Umbilical cord (tissue), 2 donors: ENCODE measurements at places on chromosomes 2 and 18.
A peak's percentile ranks its signal among the peaks of the same experiment; 100 is the strongest.

DNA sequence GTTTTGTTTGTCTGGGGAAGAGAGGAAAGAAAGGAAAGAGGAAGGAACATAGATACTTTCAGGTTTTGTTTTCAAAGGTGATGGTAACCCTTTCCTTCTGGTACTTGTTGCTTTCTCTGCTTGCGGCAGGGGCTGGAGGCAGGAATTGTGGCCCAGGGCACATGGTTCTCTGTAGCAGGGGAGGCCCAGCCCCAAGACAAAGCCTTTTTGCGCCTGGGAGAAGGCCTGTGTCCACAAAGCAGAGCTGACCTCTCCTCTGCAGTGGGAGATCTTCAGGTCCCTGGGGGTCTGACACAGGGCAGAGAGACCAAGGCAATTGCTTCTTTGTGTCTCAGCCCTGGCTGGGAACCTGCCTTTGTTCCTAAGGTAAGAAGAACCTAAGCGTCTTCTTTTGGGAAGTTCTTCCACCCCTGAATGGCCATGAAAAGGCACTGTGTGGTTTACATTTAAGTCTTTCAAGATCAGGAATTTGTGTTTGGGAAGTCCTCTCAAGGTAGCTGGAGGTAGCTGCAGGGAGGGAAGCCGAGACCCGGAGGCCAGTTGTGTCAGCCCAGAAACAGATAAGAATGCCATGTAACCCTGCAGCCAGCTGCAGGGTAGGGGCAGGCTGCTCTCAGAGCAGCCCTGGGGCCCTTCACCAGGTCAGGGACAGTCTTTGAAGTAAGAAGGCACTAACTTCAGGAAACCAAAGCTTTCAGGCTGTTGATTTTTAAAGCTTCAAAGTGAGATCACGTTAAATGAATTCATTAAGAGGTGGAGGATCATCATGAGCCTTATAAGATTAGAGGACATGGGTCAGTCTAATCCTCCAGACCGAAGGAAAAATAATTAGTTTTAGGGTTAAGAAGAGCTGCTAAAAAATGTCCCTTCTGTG is 119.3 kb downstream of the STPG4 start:
- DNase-seq, result no peak

- no peak for DNase-seq
Observed at GRCh38 chr2:143928184-143928583, 591.7 kb downstream of the ZEB2 start.

DNA sequence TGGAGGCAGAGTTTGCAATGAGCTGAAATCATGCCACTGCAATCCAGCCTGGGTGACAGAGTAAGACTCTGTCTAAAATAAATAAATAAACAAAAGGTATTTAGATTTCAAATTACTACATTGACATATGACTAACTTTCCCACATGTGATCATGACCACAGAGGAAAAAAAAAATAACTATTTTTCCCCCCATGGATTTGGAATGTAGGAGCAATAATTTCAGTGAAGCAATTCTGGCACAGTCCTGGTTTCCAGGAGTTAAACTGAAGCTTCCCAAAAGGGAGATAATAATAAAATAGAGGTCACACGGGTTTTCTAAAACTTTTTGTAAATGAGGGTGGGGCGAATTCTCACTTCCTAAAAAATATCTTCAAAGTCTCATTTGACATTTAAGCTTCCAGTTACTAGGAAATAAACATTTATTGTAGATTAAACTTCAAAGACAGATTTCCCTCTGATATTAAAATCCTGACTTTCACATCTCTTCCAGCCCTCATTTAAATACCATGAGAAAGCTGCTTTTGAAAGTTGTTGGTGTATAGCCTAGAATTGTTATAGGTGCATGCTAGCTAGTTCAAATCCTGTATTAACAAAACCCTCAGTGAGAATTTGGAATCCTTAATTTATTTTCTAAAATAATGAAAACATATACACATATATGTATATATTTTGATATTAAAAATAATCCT is 20.7 kb downstream of the SLC19A3 start:
- no peak for DNase-seq

DNA sequence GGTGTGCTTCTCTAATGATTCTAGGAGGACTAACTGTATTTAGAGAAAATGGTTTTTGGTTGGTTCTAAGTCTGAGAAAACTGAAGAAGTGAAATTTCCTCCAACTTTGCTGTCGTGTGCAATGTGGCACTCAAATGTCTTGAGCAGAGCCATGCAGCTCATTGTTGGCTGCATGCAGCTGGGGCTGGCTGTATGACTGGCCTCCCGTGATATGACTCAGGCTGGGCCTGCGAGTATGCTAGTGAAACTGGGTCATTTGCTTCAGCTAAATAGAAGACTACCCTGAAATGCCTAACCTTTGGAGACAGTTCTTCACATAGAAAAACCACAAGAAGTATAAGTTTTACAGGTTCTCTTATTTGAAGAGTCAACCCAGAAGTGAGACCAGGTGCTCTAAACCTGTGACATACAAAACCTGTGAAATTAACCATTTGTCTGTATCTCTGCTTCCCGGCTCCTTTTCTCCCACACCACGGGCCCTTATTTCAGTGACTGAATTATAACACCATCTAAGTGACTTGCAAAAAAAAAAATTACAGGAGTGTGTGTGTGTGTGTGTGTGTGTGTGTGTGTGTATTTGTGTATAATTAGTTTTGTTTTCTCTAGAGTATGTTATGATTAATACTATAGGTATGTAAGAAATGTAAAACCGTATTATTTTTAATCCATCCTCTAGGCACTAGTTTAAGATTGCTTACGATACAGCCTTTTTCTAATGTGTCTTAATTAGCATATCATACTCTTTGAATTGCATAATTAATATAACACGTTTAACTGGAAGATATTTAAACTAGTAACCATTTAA is 15.9 kb downstream of the POLI start:
- no peak for DNase-seq

DNA sequence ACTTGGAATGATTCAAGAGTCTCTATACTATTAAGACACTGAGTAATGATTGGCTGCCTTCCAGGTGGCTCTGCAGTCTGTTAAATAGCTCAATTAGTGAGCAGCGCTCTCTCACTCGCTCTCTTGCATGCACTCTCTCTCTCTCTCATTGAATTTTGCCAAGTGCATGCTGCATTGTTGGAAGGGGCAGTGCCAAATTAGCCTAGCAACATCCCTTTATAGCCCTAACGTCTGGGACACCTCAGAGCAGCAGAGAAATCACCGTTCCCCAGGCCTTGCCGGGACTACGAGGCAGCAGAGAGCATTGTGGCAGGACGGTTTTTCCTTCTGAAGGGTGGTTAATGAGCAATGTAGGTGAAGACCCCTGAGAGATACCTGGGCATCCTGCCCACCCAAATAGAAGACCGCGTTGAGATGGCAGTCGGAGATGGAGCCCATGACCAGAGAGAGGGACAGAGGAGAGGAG is 447.6 kb upstream of the POU3F3 start:
- peak; percentile 31 for DNase-seq

- no peak for DNase-seq
Observed at GRCh38 chr2:17544256-17544655, 3.8 kb downstream of the VSNL1 start.

DNA sequence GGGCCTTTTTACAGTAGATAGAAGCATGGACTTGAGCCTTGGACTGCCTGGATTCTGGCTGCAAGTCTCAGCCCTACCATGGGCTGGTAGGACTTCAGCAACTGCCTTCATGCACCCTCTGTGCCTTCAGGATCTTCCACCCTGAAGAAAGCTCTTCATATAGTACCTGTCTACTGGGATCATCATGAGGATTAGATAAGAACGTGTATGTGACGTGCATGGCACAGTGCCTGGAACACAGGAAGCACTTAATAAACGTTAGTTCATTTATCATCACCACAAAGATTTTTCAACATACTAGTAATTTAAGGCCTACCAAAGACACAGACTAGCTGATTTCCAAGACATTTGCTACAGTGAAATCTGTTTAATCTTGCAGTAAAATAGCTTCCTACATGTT is 53.2 kb upstream of the ITM2C start:
- no peak for DNase-seq

DNA sequence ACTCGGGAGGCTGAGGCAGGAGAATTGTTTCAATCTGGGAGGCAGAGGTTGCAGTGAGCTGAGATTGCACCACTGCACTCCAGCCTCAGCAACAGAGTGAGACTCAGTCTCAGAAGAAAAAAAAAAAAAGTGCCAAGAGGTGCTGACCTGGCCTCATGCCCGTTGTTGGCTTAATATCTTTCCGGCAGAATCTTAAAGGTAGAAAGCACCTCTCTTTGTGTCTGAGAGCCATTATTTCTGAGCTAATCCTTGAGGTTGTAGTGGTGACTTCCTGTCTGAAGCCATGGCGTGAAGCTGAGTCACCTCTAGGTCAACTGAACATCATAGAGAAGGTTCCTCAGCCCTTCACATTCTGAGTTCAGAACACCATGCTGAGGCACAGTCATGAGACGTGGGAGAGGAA is 60.4 kb downstream of the WDSUB1 start:
- no peak for DNase-seq

GRCh38 chr2:112924821-112925220 is 13.9 kb downstream of the IL37 start:
- DNase-seq, result no peak

DNA sequence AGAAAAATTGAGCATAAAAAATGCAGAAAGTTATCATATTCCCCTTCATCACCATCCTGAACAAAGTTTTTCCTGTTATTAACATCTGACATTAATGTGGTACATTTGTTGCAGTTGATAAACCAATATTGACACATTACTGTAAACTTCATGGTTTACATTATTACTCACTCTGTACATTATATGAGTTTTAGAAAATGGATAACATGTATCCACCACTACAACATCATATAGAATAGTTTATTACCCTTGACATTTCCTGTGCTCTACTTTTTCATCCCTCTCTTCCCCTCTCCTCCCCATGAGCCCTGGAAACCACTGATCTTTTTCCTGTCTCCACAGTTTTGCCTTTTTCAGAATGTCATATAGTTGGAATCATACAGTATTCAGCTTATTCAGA is 618.6 kb upstream of the TMEFF2 start:
- no peak for DNase-seq

DNA sequence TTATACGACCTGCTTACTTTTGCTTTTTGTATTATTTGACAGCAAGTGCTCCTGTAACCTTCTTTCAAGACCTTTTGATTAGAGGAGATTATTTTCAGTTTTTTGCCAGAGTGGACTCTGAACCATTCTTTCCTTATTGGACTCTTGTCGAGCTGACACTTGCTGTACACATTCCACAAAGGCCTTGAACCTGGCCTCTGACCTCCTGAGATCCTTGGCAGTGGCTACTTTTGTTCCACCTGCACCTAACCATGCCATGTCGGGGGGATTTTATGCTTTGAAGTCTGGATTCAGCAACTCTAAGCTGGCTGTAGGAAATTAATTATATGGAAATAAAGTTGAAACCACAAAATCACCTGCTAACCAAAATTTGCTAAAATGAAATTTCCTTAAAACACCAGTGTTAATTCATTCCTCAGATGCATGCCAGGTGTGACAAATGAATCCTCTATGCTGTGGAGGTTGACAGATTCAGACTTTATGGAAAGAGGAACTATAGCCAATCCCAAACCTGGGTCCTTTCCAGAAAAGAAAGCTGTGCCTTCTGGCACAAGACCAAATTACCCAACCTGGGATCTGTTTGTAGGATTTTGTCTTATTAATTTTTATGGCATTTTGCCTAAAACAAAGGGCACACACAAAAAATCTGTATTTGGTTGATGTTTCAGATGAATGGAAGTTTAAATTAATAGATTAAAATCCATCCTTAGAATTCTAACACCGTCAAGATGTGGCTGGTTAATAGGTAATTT is 110.4 kb downstream of the CDC42EP3 start:
- no peak for DNase-seq

- no peak for DNase-seq
Observed at GRCh38 chr2:217337771-217338170, 477.9 kb upstream of the TNP1 start.

GRCh38 chr2:129903586-129904425 is 75.7 kb upstream of the RAB6C start:
- no peak for DNase-seq

GRCh38 chr18:25001803-25002202 is 350.2 kb downstream of the ZNF521 start:
- DNase-seq, result no peak

DNA sequence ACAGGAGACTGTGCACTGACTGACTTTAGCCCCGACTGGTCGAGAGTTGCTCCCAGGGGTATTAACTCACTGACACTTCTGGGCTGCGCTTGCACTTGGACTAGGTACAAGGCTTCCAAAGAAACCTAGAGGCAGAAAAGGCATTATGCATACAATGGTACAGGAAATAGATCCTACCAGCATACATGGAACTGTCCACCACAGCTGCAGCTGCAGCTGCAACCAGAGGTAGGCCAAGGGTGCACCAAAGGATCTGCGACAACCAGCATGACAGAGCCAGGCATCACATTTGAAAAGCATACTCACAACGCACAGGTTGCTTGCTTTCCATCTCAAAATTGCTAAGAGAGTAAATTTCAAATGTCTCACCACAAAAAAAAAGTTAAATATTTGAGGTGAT is 22.6 kb upstream of the PGAP1 start:
- no peak for DNase-seq

DNA sequence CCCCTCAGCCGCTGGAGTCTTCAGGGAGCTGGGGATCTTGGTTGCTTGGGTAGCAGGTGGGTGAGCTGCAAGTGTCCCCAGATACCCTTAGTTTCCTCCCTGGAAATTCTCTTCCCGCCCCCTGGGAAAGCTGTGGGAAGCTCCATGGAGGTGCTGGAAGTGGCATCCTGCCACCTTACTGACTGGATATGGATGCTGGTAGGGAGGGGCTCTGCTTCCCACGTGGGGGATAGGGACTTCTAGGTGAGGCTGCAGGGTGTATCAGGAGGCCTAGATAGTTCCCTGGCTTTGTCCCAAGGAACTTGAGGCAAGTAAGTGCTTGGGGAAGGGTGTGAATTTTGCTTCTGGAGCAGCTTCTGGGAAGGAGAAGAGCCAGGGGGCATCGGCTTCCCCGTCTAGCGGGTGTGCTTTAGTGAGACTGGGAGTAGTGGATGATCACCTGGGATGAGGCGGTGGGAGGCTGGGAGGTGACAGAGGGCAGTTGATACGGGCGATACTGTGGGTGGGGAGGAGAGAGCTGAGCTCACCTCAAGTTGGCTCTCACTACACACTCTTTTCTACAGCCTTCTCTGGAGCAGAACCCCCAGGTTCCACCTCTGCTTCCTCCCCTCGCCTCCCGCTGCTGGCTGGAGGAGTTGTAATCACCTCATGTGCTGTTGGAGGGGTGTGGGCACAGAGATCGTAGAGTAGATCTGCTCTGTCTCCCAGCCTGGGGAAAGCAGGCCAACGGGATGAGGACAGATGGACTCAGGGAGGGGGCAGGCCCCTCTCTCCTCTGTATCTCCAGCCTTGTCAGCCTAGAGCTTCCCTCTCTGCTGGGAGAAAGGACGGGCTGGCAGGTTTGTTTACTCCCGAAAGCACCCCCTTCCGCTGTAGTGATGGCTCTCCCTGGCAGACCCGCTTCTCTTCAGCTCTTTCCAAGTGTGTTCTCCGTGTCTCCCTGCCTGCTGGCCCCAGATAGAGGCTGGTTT is 19.8 kb downstream of the TET3 start:
- DNase-seq, result peak; percentile 24

- DNase-seq, result no peak
Observed at GRCh38 chr2:210442457-210442856, 34.1 kb downstream of the LANCL1 start.
